Thyroid gland (tissue), 4 donors: ENCODE measurements at places on chromosomes 7 and 10.

DNA sequence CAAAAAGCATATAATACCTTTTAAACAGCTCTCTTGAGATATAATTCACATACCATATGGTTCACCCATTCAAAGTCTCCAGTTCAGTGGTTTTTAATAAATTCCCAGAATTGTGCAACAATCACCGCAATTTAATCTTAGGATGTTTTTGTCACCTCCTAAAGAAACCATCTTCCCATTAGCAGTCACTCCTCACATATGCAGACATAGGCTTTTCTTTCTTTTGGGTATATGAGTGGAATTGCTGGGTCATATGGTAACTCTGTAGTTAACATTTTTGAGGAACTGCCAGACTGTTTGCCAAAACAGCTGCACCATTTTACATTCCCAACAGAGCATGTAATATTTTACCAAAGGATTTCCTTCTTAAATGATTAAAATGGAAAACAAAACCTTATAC is 57.0 kb downstream of the CC2D2B start:
- DNase-seq = no peak

DNA sequence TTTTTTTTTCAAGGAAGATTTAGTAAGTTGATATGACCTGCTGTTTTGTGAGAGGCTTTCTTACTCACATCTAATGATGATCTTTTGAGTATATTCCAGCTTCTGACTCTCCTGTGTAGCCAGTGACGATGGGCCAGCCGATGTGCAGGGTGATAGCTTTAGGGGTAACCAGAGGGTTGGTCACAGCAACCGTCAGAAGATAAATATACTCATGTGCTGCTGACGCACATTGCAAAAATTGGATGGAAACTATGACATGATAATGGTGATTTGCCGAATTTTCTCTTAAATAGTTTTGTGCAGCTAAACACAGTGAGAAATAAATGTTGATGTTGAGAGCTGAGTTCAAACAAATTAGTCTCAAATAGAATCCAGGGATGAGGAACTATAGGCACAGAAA is 29.5 kb downstream of the R3HCC1L start:
- DNase-seq = no peak

- no peak for DNase-seq
These were observed 323.4 kb downstream of the WDR37 start for GRCh38 chr10:1379601-1380000.

DNA sequence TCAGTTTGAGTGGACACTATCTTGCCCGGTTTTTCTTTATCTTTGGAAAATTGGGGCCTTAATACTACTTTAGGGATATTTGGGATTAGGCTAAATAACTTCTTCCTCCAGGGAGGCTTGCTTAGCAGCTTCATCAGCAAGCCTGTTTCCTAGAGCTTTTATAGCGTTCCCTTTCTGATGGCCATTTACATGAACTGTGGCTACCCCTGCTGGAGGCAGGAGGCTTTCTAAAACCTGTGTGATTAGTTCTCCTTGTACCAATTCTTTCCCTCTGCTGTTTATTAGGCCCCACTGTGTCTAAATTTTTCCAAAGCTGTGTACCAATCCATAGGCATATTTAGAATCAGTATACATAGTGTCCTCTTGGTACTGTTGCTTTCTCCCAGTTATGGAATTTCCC is 61.7 kb upstream of the CNTNAP2 start:
- DNase-seq = no peak

- no peak for DNase-seq
These were observed 61.0 kb downstream of the STEAP1B start for GRCh38 chr7:22438994-22439393.

- DNase-seq = no peak
These were observed 14.6 kb downstream of the SFRP4 start for GRCh38 chr7:37901890-37902524.

DNA sequence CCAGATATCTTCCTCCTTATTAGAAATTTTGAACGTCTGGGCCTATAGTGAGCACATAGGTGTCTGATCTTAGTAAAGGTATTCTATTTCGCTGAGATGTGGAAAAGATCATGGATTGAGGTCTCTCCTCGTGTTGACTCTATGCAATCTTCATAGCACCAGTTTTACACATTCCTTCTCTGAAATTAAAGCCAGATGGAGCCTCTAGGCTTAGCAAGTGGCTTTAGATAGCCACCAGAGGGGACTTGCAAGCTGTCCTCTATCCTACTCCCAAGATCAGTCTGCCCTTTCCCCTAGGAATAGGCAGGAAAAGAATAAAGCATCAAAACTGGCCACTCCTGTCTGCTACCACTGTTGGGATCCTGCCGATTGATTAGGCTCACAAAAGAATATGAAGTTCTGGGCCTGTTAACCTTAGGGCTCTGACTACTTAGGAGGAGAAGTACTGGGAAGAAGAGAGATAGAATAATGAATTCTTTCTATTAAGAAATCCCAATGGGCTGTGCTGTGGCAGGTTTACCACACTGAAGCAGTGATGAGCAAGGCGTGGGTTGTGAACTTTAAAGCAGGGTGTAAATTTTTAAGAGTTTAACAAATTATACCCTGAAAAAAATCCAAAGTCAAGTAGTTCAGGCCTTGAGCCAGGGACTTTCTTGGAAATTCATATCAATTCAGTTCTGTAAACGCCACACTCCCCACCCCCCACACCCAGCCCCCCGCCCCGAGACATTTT is 2.2 kb upstream of the STRIP2 start:
- DNase-seq = no peak

- no peak for DNase-seq
These were observed 179.3 kb downstream of the TRIL start for GRCh38 chr7:28778786-28779185.

- peak; percentile 74 for DNase-seq
These were observed at the start of gene GPRIN2 for GRCh38 chr10:46556515-46557318. GPRIN2 (minus strand) TSS chr10:46556658; CDS start chr10:46550736, 5,922 bp downstream.

GRCh38 chr10:132631338-132631735 is 93.8 kb downstream of the INPP5A start:
- DNase-seq = no peak

DNA sequence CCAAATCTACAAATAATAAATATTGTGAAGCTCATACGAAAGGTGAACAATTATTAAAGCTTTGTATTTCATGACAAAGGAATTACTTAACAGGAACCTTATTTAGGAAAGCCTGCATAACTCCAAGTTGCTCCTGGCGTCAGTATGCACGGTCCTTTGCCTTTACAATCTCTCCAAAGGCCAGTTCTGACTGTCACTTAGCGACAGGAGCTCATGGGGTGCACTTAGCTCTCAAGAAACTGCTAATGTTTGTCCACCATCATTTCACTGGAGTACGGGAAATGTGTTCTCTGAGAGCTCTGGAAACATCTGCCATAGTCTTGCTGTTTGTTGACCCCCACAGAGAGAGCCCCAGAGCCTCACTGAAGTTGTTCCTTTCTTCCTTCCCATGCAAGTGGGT is 781.5 kb upstream of the POM121L12 start:
- no peak for DNase-seq

- DNase-seq = no peak
These were observed 104.0 kb downstream of the DIP2C start for GRCh38 chr10:585502-585901.

DNA sequence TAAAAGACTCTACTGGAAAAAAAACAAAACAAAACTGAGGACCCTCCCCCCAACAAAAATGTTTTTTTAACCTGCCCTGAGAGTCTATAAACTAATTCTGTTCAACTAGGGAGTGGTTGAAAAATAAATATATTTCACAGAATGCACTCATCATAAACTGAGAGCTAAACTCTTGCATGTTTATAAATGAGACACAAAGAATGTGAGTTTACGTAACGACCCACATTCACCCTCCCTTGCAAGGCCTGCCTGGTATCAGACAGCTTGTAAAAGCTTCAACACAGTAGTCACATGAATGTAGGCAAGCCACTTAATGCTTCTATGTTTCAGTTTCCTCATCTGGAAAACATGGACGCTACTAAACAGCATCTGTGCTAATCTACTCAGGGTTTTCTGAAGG is 50.3 kb downstream of the JAZF1 start:
- DNase-seq = no peak

GRCh38 chr10:10824591-10825148 is 193.0 kb upstream of the CELF2 start:
- no peak for DNase-seq

DNA sequence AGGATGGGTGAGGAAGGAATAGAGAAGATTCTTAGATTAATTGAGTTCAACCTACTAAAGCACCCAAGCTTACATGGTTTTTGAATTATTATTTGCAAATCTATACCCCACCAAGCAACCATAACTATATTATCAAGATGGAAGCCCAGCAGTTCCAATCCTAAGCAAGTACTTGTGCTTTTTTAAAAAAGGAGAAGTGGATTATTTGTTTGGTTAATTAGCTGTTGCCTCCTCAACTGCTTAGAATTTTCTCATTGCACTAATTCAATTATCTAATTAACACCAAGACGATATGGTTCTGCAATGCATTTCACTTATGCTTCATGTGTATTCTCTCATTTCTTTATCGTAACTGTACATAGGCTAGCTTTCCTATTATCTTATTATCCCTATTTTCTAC is 27.3 kb upstream of the WIPF3 start:
- DNase-seq = no peak

GRCh38 chr7:13181216-13181615 is 493.8 kb downstream of the ARL4A start:
- DNase-seq = peak; percentile 63

DNA sequence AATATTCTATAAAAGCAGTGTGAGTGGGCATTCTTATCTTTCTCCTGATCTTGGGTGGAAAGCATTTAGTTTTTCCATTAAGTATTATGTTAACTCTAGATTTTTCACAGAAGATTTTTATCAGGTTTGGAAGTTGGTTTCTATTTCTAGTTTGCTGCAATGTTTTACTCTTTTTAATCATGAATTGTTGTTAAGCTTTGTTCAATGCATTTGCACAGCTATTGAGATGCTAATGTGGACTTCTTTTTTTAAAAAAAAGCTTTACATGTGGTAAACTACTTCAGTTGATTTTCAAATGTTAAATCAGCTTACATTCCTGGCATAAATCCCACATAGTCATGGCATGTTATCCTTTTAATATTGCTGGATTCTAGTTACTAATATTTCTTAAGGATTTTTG is 363.6 kb upstream of the NRP1 start:
- no peak for DNase-seq
